Left lung (tissue), 14 donors: ENCODE measurements at places on chromosomes 12 and 14. TPM values are rescaled to one million over a fixed set of nuclear protein-coding genes. Genes with fewer than 3 reads are reported as not detected.

DNA sequence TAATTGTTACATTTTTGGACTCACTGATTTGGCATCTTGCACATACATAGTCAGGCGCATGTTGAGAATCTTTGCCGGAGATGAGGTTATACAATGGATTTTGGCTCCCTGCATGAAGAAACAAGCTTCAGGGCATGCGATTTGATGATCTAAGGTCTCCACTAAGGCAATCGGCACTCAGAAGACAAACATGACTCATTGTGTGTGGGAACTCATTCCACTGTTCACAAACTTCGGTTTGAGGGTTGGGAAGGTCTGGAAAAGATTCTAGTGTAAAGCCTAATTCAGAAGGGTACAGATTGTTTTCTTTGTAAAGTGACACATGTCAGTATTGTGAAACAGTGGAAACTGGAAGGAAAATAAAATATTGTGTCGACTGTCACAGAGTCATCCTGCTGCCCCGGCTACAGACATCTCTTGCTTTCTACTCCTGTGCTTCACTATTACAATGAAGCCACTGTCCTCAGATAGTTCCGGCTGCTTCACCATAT is 192.6 kb upstream of the HMGA2 start:
- no peak for DNase-seq

KIF5A gene
- 6.5 TPM for polyA plus RNA-seq

DNA sequence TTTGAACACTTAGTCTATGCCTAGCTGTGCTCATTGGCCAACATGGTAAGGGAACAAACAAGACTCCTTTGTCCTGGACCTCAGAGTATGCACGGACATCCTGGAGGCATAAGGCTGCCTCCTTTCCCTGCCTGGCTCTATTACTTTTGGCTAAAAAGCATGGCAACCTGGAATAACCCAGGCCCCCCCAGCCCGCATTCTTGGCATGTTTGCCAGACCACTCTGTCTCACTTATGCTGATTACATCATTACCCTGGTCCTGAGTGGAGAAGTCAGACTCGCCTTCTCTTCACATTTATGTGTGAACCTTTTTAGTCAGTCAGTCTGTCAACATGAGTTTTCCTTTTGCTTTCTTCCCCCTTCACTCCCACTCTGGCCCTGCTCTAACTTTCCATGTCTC is 58.0 kb upstream of the ELK3 start:
- no peak for DNase-seq

PMEL gene
- 2.7 TPM for polyA plus RNA-seq

DNA sequence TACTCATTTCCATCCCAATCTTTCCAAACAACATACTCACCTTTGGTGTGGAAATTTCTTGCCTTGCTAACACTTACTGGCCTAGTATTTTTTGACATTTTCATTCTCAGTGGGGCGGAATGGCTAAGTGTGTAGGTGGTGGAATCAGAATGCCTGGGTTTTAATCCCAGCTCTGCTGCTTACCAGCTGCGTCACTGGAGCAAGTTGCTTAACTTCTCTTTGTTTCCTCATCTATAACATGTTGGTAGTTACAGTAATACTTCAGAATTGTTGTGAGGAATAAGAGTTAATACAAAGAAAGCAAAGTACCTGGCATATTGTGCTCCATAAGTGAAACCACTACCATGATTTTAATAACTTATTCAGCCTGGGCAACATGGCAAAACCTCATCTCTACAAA is 3.0 kb upstream of the FAM177A1 start:
- DNase-seq = no peak

DNA sequence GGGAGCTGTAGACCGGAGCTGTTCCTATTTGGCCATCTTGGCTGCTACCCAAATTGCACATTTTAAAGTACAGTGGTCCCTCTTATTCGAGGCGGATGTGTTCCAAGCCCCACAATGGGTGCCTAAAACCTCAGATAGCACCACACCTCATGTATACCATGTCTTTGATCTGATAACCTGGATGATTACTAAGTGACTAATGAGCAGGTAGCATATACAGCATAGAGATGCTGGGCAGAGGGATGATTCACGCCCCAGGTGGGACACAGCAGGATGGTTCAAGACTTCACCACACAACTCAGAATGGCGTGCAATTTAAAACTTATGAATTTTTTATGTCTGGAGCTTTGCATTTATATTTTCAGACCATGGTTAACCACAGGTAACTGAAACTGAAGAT is 255.0 kb downstream of the AKAP6 start:
- no peak for DNase-seq

GRCh38 chr12:30110498-30110897 is 326.8 kb upstream of the TMTC1 start:
- no peak for DNase-seq

GRCh38 chr12:6824901-6825381 is 3.3 kb upstream of the P3H3 start:
- DNase-seq = no peak

- DNase-seq = no peak
Observed at GRCh38 chr14:59532419-59532818, 44.2 kb downstream of the CCDC175 start.

GRCh38 chr12:95898081-95898480 is 39.3 kb downstream of the SNRPF start:
- DNase-seq = no peak
